Activated naive CD4-positive, alpha-beta T cell treated with anti-CD3 and anti-CD28 coated beads for 36 hours (primary cell): ENCODE measurements at places on chromosomes 6 and 20. TPM values are rescaled to one million over a fixed set of nuclear protein-coding genes. Genes with fewer than 3 reads are reported as not detected.
A peak's percentile ranks its signal among the peaks of the same experiment; 100 is the strongest.

DNA sequence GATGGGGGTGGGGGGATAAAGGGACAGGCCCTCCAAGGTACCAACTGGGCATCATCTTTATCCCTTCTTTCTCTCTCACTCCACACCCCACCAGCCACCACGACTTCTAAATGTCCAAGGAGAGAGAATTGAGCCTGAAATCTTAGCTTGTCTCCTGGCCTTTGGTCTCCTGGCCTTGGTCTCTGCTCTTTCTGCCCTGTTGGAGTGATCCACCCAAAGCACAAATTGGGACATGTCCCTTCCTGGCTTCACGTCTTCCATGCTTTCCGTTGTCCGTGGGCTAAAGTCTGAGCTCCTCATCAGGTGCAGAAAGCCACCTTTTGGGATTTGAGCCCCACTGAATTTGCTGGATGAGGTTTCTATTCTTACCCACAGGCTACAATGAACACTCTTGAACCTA is 8.4 kb downstream of the ADIG start:
- DNase-seq, result no peak
- H3K4me3 ChIP-seq, result no peak overlapping the region
- H3K36me3 ChIP-seq, result no peaks in the 10 kb centered on the region
- no peaks in the 10 kb centered on the region for H3K27me3 ChIP-seq
- no peaks in the 10 kb centered on the region for H3K4me1 ChIP-seq
- no peak overlapping the region for H3K27ac ChIP-seq

DNA sequence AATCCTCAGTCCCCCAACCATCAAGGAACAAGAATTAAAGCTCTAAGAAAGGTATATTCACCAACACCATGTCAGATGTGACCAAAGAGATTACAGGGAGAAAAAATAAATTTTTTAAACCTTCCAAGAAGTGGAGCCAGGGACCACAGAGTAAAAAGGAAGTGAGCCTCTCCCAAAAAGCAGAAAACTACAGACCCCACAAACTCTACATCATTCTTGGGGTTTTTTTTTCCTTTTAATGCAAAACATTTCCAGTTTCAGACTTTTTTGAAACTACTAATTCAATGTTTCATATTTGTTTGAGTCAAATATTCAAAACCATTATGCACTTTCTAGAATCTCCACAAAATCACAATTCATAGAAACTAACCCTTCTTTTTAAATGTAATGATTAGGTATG is 6.8 kb upstream of the IL17F start:
- H3K27me3 ChIP-seq, result peaks cover 29% of the 10 kb centered on the region
- H3K4me1 ChIP-seq, result peaks cover 43% of the 10 kb centered on the region
- no peaks in the 10 kb centered on the region for H3K36me3 ChIP-seq
- H3K4me3 ChIP-seq, result no peak overlapping the region
- H3K27ac ChIP-seq, result no peak overlapping the region
- DNase-seq, result no peak

- H3K4me3 ChIP-seq, result no peak overlapping the region
- DNase-seq, result no peak
- H3K4me1 ChIP-seq, result peaks cover 11% of the 10 kb centered on the region
- no peak overlapping the region for H3K27ac ChIP-seq
- no peaks in the 10 kb centered on the region for H3K36me3 ChIP-seq
These were observed 3.9 kb downstream of the LPIN3 start for GRCh38 chr20:41344477-41344876.

Gene SRSF3
- 250 TPM for total RNA-seq

- no peak for DNase-seq
- no peaks in the 10 kb centered on the region for H3K27me3 ChIP-seq
- H3K36me3 ChIP-seq, result no peaks in the 10 kb centered on the region
- H3K4me3 ChIP-seq, result no peak overlapping the region
- H3K4me1 ChIP-seq, result peaks cover 27% of the 10 kb centered on the region
These were observed 19.8 kb downstream of the PDE7B start for GRCh38 chr6:135871296-135871695.

DNA sequence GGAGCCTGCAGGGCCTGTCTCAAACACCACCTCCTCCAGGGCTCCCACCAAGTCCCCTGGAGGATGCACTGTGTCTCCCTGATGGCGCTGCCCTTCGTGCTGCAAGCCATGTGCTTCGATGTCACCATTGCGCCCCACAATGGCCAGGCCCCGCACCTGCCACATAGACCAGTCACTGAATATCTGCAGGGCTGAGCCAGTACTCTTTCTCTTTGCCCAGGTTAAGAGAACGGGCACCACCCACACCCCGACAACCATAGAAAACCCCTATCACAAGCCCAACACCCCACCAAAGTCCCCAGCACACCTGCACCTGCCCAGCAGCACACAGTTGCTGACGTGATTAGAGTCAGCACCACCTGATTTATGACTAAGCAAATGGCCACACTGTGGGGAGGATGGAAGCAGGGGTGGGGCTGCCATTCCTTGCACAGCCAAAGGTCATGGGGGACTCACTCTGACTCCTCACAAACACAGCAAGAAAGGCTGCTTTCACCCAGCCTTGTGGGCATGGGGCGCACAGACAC is 104.3 kb downstream of the SLC23A2 start:
- H3K36me3 ChIP-seq, result peaks cover 23% of the 10 kb centered on the region
- H3K27me3 ChIP-seq, result no peaks in the 10 kb centered on the region
- H3K4me3 ChIP-seq, result no peak overlapping the region
- H3K27ac ChIP-seq, result no peak overlapping the region
- peak; percentile 42 for DNase-seq

DNA sequence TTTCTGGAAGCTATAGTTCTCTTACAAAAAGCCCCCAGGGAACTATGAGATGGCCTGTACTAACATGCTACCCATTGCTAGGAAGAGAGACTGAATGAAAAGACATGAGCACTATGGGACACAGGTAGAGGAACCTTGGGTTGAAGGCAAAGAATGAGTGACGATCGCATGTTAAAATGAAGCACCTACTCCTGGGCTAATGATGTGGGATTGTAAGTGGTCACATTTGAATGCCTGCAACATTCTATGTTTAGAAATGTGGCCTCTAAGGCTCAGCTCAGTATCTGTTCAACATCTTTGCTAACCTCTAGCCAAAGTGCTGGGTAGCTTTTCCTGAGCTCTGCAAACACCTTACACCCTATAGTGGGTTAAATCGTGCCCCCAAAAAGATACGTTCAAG is 5.2 kb upstream of the ZC3H12D start:
- peak overlapping the region; percentile 28 for H3K27ac ChIP-seq
- no peaks in the 10 kb centered on the region for H3K27me3 ChIP-seq
- no peak overlapping the region for H3K4me3 ChIP-seq
- no peaks in the 10 kb centered on the region for H3K36me3 ChIP-seq
- peak; percentile 2 for DNase-seq

DNA sequence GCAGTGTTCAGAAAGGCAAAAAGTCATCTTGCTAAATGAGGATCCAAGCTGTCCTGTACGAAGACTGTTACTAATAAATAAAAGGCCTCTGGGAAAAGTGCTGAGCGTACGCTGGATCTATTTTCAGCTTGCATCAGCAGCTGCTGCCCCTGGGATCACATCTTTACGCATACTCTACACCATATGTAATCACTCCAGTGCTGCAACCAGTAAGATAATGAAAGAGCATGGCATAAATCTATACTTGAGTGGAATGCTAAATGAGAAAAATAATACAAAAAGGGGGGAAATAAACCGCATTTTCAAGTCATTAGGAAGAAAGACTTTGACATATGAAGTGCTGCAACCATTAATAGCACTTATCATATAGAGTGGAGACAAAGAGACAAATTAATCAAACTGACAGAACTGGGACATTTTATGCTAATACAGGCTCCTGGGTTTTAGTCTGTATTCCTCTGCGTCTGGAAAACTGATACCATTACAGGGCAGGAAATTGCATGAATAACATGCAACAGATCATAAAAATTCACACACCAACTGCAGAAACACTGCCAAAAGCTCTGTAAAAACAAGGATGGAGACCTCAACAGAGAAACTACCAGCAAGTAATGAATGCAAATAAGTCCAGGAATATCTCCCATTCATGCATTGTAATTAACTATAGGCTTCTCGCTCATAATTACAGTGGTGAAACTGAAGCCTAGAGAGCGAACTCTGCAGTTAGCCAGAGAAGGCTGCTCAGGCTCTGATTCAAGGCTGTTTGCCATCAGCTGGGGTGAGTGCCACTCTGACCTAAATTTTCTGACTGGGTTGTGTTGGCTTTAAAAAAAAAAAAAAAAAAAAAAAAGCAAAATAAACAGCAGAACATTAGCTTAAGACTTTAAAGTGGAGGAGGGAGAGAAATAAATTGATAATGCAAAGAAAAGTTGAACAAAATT is 83.8 kb downstream of the GJA10 start:
- peaks cover 29% of the 10 kb centered on the region for H3K36me3 ChIP-seq
- H3K27ac ChIP-seq, result no peak overlapping the region
- peaks cover 51% of the 10 kb centered on the region for H3K4me1 ChIP-seq
- no peak for DNase-seq

GRCh38 chr6:146361128-146361924 is 182.3 kb upstream of the RAB32 start:
- no peak overlapping the region for H3K27ac ChIP-seq
- DNase-seq, result no peak
- H3K4me1 ChIP-seq, result no peaks in the 10 kb centered on the region

DNA sequence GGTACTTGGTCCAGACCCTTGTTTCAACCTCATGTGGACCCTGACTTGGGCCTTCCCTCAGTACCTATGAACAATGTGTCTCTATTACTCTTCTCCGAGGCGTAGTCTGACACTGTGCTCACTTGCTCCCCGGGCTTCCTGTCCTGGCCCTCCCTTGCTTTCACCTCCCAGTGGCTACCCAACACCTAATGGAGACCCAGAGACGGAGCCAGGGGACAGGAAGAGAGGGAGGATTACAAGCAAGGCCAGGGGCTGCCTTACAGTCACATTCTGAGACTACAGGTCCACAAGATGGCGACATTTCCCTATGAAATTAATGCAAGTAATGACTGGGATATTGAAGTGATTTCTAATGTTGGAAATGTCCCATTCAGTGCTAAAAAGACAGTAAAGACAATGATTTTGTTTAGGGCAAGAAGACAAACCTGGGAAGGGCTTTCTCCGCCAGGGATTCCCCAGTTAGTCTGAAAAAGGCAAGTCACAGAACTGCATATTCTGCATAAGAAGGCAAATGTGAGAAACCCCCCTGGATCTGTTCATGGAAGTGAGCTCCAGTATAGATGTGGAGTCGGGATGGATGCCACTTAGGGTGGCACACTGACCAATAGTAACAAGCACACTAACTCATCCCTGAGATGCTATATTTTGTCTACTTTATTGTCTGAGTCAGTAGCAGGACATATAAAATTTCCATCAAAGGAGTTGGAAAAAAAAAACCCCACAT is 44.0 kb upstream of the ZBTB24 start:
- no peak overlapping the region for H3K4me3 ChIP-seq
- DNase-seq, result peak; percentile 70
- H3K27me3 ChIP-seq, result no peaks in the 10 kb centered on the region
- no peak overlapping the region for H3K27ac ChIP-seq
- no peaks in the 10 kb centered on the region for H3K36me3 ChIP-seq

Gene LRRC1
- 2.9 TPM for total RNA-seq

DNA sequence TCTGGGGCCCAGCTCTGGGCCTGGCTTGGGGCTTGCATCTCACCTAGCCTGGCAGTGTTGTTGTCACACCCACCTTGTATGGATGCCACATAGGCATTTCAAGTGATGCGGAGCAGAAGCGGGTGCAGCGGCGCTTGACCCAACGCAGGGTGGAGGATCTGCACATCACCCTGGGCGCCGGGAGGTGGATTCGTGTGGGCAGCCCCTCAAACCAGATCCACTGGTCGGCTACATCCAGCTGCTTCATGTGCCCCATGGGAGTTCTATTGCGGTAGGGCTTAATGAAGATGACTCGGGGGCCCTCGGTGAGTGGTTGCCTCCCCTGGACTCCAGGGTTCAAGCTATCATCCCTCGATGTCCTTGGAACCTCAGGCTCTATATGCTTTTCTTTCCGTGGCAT is 3.2 kb downstream of the TP53TG5 start:
- H3K4me3 ChIP-seq, result no peak overlapping the region
- no peaks in the 10 kb centered on the region for H3K36me3 ChIP-seq
- H3K27ac ChIP-seq, result no peak overlapping the region
- DNase-seq, result no peak

DNA sequence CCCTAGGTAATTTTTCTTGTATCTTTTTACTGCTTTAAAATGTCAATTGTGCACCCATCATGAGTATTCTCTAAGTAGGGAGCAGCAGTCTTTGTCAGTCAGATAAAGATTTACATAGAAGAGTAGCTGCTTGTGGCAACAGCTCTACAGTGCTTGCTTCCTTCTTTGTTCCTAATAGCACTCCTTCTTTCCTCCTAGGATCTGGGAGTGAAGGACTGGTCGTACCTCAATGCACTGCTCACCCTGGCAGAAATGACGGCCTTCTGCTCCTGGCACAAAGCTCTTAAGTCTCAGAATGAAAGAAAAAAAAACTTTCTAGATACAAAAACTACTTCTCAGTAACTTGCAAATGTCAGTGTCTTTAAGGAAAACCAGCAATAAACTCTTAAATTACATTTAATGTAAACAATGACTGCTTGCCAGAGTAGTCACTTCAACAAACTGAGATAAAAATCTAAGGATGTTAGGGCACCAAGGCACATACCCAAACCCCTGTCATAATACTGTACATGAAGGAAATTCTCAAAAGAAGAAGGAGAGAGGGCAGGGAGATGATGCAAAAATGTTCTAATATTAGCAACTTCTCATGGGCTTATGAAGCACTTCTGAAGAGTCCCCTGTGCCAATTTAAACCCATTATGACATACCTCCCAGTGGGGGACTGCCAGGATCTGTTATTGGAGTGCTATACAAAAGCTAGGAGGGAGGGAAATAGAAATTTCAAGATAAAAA is 34.0 kb downstream of the NCOA6 start:
- no peak for DNase-seq
- no peaks in the 10 kb centered on the region for H3K27me3 ChIP-seq
- no peak overlapping the region for H3K27ac ChIP-seq

Gene VGLL2
- total RNA-seq, result not detected

GRCh38 chr6:140459209-140459608 is 1084.8 kb upstream of the CITED2 start:
- H3K27me3 ChIP-seq, result peaks cover 21% of the 10 kb centered on the region
- no peaks in the 10 kb centered on the region for H3K36me3 ChIP-seq
- H3K27ac ChIP-seq, result no peak overlapping the region
- no peak for DNase-seq
- no peak overlapping the region for H3K4me3 ChIP-seq
- H3K4me1 ChIP-seq, result no peaks in the 10 kb centered on the region

Gene DCDC2
- not detected for total RNA-seq

Gene FAM83D
- 13.6 TPM for total RNA-seq

DNA sequence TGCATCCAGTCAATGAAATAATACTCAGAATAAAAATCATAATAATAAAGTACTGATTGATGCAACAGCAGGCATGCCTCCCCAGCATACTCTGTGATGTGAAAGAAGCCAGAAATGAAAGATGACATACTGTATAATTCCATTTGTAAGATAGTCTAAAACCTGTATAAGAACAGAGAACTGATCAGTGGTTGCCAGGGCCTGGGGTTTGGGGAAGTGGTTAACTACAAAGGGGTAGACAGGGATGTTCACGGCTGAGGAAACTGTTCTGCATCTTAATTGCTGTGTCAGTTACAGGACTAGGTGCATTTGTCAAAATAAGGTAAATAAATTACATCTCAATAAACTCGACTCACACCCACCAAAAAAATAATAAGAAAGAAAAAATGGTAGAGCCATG is 81.3 kb upstream of the BMP2 start:
- no peak overlapping the region for H3K4me3 ChIP-seq
- no peaks in the 10 kb centered on the region for H3K36me3 ChIP-seq
- no peak overlapping the region for H3K27ac ChIP-seq
- no peak for DNase-seq

- peaks cover 26% of the 10 kb centered on the region for H3K27me3 ChIP-seq
- H3K4me1 ChIP-seq, result peaks cover 2% of the 10 kb centered on the region
- no peaks in the 10 kb centered on the region for H3K36me3 ChIP-seq
- peak; percentile 62 for DNase-seq
- H3K27ac ChIP-seq, result no peak overlapping the region
These were observed 15.8 kb upstream of the RNF182 start for GRCh38 chr6:13908955-13909381.

Gene CBLN4
- total RNA-seq, result not detected
